ENCODE measurements at places on chromosomes 2 and 18.

GRCh38 chr2:240462707-240463273 is 27.3 kb downstream of the GPC1 start:
- no peak for DNase-seq

- DNase-seq, result no peak
Observed at GRCh38 chr2:28475088-28475595, 20.7 kb upstream of the PLB1 start.

DNA sequence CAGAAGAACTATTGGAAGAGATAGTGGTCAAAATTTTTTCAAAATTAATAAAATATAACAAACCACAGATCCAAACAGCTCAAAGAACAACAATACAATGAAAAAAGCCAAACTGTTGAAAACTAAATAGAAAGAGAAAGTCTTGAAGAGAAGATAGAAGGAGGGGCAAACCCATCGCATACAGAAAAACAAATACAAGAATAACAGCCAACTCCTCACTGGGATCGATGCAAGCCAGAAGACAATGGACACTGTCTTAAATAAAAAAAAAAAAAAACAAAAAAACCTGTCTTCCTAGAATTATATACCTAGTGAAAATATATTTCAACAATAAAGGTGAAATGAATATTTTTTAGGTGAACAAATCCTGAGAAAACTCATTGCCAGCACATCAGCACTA is 34.1 kb upstream of the ARHGAP25 start:
- no peak for DNase-seq

GRCh38 chr2:7515327-7515726 is 598.1 kb downstream of the RNF144A start:
- DNase-seq, result no peak

DNA sequence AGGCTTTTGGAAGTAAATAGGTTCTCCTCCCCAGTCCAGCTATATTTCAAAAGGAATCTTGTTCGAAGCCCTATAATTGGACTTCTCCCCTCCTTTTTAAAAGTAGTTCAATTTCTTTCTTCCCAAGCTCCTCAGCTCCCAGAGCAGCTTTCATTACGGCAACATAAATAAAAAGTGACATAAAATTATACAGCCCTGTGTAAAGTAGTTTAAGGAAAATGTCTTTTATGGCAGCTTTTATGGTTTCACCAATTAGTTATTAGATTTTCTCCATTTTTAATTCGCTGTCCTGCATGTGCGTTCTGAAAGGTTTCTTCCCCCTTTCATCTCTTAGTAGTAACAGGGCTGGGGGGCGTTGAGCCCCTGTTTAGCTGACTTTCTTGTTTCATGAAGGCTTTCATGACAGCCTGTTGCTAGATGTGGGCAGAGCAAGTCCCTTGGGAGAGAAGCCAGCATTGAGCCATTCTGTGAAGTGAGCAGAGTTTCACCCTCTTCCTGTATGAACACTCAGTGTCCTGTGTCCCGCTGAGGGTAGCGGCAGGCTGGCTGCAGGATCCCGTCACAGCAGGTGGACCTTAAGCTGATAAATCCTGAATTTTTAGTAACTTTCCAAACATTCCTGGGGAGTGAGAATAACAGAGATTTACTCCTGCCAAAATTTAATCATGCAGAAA is 229.7 kb upstream of the SPRED2 start:
- no peak for DNase-seq

DNA sequence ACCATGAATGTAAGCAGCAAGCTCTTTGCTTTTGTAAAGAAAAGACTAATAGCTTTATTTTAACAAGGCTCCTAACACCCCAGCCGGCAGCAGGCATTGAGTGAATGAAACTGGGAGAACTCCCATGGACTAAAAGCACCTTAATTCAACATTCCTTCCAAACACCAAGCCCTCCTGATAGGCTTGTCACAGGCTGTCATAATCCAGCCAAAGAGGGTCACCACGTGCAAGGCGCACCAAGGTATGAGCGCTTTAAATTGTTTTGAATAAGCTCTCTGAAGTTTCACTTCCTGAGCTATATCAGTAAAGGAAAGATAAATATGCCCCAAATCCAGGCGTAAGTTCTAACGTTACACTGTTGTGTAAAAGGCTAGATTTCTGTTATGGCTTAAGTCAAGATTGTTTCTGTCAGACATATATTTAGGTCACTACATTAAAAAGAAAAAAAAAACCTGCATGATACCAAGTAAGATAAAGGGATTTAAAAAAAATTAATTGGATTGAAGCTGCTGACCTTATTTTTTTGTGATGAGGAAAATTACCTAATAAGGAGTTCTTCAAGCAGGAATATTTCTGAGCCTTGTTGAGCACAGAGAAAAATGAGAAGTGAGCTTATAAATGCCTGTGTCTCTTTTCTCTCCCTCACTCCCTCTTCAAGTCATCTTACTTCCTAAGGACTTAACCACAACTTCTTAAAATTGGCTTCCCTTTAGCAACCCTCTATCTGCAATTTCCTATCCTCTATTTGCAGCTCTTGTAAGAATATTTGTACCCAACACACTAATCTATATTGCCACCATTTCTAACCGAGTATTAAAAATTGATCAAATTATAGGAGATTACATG is 136.1 kb upstream of the NRP2 start:
- no peak for DNase-seq

DNA sequence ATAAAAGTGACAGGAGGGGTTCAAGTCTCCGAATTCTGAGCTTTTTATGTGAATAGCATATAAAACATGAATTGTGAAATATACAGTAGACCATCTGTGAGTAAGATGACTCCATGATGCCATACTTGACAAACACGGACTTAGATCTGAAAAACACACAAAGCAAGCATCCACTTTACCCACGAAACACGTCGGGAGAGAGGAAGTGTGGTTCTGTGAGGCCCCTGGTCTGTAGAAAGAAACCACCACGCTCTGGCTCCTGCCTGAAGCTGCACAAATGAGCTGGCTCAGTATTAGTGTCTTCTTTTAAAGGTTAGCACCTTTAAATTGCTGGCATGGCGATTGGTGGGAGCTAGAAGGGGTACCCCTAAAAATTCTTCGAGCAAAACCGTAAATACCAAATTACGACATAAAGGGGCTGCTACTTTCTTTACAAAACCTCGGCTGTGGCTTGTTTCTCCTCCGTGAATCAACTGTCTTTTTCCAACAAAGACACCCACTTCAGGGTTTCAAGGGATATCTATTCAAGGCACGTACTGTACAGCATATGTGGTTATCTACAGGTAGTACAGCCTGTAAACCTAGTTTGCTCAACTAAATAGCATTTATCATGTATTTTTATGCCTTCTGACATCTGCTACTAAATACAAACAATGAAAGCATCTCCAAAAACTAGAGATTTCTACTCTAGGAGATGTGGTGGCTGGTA is 70.9 kb downstream of the AFF3 start:
- DNase-seq, result no peak

GRCh38 chr2:100667801-100668200 is 105.0 kb downstream of the PDCL3 start:
- no peak for DNase-seq

DNA sequence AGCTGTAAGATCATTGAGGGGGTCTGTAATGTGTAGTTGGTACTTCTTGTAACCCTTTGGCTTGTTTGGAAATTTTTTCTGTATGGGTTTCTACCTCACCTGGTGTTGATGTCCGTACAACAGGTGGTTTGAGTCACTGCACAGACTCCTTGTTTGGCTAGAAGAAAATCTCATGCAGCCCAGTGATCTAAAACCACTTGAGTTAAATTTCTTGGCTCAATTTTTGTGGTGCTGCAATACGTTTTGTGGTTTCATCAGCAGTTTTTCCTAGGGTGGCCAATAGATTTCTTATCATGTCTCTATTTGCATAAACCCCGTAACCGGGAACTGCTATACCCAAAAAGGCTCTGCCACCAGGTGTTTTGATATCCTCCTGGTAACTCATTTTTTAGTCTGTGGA is 43.4 kb downstream of the CERS6 start:
- no peak for DNase-seq

DNA sequence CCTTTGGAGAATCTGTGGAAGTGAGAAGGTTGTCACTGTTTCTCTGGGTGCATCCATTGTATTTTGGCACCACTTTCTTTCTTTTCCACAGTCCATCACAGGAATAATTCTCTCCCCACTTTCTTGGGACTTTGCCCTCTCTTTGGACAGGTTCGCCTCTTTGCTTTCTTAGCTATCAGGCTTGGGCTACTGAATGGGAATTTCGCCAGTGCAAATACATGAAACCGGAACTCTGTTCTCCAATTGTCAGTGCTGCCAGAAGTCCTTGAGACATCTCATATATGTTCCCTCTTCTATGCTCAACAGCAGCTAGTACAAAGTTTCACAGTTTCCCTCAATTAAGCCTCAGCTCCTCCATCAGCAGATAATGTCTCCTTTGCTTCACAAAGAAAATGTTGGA is 76.2 kb downstream of the NABP1 start:
- DNase-seq, result no peak

GRCh38 chr18:767961-768360 is 44.1 kb downstream of the YES1 start:
- no peak for DNase-seq

DNA sequence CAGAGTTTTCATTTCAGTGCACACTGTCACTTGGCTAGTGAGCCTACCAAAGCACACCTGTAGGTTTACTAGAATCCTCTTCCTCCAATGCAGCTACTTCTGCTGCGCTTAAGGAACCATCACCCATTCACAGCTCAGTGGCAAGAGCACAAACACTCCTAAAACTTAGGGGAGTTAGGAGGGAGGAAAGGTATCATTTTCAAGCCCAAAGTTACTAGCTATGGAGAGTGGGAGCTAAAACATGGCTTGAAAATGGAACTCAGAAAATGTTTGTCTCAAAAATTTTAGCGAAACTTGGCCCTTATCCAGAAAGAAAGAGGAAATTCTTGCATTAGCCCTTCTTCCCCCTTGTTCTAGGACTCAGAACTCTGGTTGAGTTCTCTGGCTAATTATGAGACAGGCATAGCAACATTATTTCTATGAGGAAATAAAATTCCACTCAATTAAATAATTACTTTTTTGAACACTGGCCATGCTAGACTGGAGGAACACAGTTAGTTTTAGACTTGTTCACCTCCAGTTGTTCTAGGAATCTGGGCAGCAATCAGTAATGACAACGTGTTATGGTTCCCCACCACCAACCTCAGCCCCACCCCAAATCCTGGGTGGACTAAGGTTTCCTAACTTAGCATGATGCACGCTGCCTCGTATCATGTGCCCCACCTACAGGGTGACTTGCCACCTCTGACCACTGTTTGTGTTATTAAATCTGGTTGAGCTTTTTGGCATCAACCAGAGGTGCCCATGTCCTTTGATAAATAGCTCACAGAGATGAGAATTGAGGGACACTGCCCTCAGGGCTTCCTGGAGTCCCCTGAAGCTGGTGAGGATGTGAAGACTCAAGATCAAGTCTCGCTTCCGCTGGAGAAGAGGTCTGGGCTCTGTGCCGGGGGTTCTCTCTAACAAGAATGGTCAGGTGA is 32.8 kb downstream of the LPIN2 start:
- no peak for DNase-seq

All from stimulated activated CD8-positive, alpha-beta memory T cell treated with anti-CD3 and anti-CD28 coated beads, Interleukin-7, amount 100 ng/mL, for 1 hour (primary cell).